ENCODE measurements at places on chromosomes 3 and 15.

DNA sequence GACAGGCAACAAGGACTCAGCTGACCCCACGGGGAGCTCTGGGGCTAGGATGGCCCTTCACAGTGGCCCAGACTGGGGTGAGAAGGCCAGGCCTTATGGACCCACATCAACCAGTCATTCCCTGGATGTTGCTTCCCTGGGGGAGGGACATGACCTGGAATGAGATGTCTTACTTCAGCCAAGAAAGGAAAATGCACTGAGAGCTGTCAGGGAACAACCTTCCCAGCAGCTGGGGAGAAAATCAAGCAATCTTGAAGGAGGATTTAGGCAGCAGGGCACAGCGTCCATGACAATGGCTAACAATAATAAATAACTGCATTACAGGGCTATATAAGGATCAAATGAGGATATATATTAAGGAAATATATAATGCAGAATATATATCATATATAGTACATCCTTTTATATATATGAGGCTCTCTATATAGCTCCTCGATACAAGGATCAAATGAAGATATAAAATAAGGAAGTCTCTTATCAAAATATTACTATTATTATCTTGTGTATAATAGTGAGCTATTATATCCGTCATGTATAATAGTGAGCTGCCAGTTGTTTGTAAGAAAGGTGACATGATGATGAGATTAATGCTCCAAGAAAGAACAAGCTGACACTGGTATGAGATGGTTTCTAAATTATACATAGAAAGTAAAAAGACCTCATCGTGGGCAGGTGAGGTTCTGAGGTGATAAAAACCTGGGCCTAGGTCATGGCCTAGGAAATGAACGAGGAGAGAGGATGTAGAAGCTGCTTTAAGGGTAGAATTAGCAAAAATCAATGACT is 117.8 kb upstream of the LIPC start:
- DNase-seq = no peak

- peak; percentile 55 for DNase-seq
Observed at GRCh38 chr3:59809710-59810444, 760.1 kb upstream of the CFAP20DC start.

DNA sequence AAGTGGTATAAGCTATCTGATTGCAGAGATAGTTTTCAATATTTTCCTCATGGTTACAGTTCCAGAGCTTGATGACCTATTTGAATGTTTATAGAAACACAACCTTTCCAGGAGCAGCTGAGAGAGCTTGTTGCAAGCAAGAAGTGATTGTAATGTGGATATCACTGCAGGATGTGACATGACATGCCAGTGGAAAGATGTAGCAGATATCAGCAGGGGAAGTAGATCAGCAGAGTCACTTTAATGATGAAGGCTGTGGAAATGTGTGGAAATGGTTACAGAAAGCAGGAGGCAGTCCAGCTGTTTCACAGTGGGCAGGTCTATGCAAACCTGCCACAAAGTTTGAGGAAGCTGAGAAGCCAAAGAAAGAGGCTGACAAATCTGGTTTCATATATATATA is 21.0 kb downstream of the TMEM158 start:
- DNase-seq = peak; percentile 29

DNA sequence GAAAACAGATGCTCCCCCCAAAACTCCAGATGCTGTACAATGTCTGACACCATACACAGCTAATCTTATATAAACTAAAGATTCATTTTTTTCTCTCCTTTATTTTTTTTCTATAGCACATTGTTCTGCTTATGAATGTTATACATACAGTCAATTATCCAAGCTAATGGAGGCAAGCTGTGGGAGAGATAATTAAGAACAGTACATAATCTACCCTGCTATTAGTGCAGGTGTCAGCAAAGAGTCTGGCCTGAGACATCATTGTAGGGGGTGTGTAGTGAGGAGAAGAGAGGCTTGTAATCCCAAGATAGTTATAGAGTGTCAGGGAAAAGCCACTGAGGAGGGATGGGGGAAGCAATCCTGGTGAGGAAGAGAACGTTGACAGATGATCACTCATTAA is 25.4 kb upstream of the CHMP2B start:
- no peak for DNase-seq

DNA sequence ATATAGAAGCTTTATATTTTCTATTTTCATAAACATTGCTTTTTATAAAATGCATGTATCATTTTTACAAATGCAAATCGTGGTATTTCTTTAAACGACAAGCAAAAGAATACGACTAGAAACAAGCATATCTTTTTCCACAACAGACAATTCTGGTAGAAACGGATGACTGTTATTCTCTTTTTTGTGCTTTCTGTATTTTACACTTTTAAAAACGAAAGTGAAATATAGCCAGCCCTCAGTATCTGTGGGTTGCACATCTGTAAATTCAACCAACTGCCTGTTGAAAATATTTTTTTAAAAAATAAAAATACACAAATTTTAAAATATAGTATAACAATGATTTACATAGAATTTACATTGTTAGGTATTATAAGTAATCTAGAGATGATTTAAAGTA is 61.3 kb downstream of the PRTG start:
- no peak for DNase-seq

DNA sequence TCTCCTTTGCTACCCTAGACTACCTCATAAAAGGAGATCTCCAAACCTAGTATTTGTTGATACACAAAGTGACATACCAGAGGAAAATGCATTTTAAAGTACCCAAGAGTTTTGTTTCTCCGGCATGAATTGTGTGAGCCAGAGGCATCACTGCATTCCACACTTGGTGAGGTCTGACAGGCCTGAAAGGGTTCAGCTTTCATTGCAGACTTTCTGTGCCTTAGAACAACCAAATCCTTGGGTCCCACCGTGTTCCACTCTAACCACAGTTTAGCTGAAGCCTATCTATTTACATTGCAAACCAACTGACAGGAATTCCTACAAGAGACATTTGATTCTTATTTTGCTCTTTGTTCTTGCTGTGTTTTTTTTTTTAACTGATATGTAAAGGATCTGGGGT is 21.0 kb upstream of the EID1 start:
- DNase-seq = no peak

DNA sequence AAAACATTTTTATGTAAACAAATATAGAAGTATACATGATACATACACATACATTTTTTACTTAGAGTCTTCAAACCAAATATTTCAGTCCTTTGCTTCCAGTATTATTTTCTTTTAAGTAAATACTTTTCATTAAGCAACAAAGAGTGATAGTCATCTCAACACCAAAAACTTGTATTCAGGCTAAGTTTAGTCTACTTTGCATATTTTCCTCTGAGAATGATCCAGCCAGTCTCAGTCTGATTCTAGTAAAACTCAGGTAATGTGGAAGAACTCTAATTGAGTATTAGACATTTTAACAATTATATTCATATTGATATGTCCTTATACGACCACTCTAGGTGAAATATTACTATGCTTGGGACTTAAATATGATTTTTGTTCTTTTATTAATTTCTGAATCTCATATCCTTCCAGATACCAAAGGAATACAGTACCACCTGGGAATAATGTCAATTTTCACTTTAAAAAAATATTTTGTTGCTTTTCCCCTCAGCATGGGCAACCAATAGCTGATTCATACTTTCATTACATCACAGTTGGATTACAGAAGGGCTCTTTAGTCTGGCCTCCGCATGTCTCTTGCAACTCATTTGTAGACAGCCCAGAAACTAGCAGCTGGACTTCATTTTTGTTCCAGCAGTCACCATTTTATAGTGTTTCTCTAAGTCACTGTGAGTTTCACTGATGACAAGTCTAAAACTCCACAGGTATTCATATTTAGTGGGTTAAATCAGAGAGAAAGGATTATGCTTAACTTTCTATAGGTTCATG is 390.4 kb downstream of the ZBTB20 start:
- no peak for DNase-seq

- no peak for DNase-seq
Observed at GRCh38 chr3:146464005-146464595, 5.3 kb downstream of the PLSCR2 start.

- no peak for DNase-seq
Observed at GRCh38 chr3:149726716-149727407, 25.4 kb downstream of the COMMD2 start.

GRCh38 chr15:23472033-23472432 is 25.0 kb upstream of the GOLGA6L2 start:
- no peak for DNase-seq
